NCI-H2081 (cell line): ENCODE measurements at places on chromosomes 1 and 21.
A peak's percentile ranks its signal among the peaks of the same experiment; 100 is the strongest.

DNA sequence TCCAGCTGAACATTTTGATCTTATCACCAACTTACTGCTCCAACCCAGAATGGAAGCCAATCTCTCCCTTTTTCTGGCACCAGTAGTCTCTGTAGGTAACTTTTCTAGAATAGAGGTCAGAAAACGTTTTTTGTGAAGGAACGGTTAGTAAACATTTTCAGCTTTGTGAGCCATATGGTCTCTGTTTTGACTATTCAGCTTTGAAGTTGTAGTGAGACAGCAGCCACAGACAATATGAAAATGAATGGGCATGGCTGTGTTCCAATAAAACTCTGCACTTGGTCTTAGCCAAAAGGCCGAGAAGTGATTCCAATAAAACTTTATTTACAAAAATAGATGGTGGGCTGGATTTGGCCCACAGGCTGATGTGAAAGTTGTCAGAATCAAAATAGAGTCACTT is 28.9 kb downstream of the MAP10 start:
- DNase-seq: no peak

DNA sequence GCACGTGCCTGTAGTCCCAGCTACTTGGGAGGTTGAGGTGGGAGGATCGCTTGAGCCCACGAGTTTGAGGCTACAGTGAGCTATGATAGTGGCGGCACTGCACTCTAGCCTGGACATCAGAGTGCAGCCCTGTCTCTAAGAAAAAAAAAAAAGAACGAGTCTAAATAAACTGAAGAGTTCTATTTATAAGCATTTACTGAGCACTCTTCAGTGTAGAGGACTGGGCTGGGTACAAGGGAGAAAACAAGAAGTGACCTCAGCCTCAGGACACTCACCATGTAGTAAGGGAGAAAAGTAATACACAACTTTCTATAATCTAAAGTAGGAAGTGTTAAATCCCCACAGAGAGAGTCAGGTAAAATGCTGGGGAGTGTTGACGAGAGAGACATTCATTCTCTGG is 35.0 kb downstream of the NAV1 start:
- no peak for DNase-seq

- no peak for DNase-seq
These were observed 43.5 kb downstream of the CDC42 start for GRCh38 chr1:22096036-22096435.

DNA sequence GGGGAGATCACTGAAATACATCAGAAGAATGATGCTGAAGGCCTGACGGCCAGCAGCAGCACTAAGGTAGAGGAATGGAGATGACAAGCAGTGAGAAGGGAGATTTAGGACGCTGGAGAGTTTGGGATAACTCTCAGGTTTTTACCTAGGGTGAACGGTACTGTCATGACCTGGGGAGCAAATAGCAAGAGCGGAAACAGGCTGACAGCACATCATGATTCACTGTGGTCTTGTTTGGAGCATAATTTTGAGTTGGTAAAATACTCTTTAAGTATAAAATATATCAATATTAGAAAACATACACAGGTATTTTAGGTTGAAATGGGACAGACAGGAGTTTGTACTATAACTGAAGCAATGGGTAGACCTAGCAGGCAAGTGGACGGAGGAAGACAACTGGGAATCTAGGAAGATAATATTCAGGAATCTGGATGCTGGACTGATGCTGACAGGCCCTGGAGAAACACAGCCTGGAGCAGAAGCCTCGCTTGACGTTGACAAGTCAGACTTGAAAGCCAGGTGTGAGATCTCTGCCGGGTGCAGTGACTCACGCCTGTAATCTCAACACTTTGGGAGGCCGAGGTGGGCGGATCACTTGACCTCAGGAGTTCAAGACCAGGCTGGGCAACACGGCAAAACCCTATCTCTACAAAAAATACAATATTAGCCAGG is 33.3 kb downstream of the ALG14 start:
- DNase-seq: no peak

- no peak for DNase-seq
These were observed 15.6 kb upstream of the RAP1A start for GRCh38 chr1:111603979-111604378.

- peak; percentile 64 for DNase-seq
These were observed 950 bp upstream of the INKA2 start for GRCh38 chr1:111739925-111740765.

DNA sequence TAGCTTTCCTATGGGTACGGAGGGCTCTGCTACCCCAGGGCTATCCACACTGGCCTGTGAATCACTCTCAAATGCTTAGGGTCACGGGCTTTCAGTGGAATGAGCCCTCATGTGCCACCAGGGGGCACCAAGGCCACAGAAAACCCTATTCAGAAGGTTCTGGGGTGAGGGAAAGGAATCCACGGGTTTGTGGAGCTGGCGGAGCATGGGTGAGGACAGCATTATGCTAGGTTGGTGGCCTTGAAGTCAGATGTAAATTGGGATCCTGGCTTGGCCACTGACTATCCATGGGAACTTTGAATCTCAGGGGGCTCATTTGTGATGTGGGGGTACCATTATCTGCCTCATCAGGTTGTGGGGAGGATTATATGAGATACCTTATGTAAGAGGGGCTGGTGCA is 5.1 kb upstream of the LAMTOR5 start:
- DNase-seq: peak; percentile 41

DNA sequence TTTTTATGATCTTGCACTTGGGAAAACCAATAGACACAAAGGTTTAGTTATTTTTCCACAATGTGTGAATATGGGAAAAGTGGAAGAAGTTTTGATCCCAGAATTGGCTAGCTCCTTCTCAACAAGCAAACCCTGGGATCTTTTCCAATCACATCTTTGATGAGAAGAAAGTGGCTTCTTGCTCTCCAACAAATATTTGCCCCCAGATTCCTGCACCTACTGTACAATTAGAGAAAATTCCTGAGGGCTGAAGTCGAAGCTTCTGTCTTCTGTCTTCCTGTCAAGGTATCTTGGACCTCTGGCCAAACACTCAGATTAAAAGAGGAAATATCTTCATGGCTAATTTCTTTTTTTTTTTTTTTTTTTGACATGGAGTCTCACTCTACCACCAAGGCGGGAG is 113.1 kb upstream of the SLC45A1 start:
- no peak for DNase-seq

DNA sequence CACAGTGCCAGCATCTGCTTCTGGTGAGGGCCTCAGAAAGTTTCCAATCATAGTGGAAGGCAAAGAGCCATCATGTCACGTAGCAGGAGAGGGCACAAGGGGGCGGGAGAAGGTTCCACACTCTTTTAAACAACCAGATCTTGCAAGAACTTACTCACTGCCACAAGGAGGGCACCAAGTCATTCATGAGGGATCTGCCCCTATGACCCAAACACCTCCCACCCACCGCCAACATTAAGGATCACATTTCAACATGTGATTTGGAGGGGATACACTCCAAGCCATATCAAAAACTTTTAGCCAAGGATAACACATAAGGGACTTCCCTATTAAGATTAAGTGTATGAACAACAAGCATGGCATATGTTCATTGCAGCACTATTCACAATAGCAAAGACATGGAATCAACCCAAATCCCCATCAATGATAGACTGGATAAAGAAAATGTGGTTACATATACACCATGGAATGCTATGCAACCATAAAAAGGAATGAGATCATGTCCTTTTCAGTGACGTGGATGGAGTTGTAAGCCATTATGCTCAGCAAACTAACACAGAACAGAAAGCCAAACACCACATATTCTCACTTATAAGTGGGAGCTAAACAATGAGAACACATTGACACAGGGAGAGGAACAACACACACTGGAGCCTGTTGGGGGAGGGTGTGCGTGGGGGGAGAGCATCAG is 19.9 kb upstream of the SLC35F3 start:
- DNase-seq: no peak

DNA sequence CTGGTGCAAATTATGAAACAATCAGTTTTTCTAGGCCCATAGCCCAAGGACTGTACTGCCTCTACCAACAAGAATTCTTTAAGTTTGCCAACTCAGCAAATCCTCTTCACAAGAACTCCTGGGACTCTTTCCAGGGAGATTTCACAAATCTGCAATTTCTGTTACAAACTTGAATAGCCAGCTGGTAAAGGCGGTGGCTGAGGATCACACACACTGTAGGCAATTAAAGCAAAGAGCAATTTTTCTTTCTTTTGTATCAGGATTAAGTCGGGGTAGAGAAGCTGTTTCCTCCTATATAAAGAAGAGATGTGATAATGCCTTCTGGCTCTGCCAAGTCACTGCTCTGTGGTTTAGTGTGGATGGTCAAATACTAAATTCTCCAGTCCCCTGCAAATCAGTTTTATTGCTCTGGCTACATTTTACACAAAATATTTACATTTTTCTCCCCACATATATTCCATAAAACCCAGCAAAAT is 1.7 kb downstream of the ALDH9A1 start:
- no peak for DNase-seq
